Glutamatergic neuron (in vitro differentiated cells): ENCODE measurements at places on chromosomes 2 and 18.

DNA sequence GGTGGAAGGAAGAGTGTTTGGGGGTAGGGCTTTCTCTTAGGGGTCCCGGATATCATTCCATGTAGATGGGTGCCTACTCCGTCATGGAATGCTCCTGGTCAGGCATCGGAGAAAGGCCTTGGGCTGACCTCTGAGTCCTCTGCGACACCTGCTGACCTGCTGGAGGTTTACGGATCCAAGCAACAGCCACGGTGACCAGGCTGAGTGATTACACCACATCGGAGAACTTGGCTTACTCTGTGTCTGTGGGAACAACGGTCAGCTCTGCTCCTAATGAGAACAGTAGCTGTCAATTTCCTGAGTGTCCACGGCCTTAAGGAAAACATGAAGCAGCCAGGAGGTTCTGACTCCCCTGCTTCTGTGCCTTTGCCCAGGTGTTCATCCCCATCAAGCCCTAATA, 73.2 kb downstream of the TNP1 start:
- DNase-seq: no peak

DNA sequence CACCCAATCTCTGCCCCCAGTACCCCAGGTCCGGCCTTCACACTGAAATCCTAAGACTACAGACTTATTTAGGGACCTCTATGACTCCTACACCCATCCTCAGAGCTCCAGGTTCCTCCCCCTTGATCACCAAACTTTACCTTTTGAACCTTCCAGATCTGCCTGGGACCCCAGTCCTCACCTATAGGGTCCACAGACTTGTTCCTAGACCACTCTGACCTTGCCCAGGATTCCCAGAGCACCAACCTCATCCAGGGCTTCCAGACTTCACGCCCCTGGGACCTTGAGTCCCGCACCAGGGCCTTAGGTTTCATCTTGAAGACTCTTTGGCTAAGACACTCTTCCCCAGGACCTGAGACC, 462 bp downstream of the CHCHD5 start:
- no peak for DNase-seq

DNA sequence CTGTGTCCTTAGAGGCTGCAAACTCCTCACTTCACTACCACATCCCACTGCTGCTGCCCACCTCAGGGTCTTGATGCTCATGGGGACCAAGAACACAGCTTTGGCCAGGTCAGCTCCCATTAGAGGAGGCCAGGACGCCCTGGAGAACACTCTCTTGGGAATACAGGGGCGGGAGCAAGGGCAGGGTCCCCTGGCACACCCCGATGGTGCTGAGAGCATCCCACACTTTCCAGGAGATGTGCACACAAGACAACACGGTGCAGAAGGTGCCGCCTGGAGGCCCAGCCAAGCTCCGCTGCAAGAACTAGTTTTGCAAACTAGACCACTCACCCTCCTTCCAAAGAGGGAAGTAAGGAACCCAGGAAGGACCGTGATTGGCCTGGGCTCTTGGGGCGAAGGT, 304.4 kb upstream of the SALL3 start:
- DNase-seq: no peak

DNA sequence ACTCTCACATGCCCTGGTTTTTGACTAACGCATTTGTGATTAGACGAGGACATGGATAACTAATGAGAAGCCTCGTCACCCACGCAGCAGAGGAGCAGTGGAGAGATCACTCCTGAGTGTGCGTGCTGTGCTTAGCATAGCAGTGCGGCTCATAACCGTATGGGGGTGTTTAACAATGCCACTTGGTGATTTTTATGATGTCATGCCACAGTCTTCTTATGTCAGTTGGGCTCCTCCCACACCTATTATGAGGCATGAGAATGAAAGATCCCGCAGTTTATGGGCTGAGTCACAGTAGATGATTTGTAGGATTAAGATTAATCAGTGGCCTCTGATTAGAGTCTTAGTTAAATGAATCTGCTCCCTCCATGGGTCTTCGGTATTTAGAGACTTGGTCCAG, 2.5 kb upstream of the SMIM21 start:
- DNase-seq: no peak

DNA sequence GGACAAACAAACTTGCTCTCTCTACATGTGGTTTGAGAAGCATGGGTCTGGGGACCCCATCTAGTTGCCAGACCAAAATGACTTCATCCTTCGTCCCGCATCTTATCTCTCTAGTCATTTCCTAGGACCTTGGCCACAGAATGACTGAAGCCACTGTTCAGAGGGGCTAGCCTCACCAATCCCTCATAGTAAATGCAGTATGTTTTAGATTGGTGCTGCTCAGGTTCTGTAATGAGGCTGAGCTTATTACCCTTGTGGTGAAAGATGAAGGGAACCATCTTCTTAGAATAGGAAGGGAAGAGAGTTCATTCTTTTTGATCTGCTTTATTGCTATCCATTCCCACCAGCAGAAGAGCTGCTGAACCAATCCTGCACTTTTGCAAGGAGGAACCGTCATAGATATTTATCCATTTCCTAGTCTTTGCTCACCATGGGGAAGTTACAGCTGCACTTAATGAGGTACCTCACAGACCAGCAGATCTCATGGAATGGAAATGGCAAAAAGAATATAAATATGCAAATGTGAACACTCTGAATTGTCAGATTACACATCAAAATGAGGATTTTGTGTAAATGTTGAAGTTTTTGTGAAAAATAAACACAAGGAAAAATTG, 436.7 kb downstream of the LPIN1 start:
- no peak for DNase-seq

DNA sequence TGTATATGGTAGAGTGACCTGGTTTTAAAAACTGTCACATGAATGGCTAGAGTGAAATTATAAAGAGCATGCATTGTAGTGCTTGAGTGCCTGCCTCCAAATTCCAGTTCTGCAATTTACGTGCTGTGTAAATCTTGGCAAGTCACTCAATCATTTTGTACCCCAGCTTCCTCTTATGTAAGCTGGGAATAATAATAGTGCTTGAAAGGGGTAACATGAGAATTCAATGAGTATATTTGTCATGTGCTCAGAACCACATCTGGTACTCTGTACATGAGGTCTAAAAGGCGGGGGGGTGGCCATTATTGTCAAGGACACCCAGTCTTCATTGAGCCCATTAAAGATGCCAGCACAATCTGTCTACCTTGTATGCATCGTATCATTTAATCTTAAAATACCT, 214.8 kb downstream of the MC4R start:
- DNase-seq: no peak

GRCh38 chr18:33212363-33212762, 228.2 kb downstream of the CCDC178 start:
- no peak for DNase-seq

DNA sequence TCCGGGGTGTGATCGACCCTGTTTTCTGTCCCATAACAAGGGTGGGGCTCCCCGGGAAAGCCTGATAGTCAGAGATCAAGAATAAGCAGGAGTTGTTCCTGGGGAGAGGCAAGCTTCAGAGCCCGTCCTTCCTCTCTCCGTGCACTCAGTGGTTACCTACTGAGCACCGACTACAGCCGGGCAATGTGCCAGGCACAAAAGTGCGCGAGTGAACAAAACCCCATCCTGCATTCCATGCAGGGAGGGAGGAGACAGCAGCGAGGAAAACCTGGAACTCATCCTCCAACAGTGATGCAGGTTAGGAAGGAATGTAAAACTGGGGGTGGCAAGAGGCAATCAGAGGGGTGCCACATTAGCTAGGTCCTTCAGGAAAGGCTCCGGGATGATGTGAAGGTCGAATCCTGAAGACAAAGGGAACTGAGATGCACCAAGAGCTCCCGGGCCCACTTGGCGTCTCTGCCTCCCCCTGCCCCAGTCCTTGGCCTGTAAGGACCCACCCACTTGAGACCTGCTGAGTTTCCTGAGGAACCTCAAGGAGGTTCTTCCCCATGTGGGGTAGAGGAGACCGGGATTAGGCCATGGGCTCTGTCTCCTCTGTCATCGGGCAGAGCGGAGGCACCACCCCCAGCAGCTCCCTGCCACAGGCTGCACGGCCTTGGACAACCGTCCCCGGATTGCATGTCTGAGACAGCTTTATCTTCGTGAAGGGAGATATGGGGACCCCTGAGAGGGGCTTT, 198.2 kb downstream of the NDUFA10 start:
- DNase-seq: no peak

GRCh38 chr2:238631491-238632180, 204.9 kb downstream of the ASB1 start:
- no peak for DNase-seq

DNA sequence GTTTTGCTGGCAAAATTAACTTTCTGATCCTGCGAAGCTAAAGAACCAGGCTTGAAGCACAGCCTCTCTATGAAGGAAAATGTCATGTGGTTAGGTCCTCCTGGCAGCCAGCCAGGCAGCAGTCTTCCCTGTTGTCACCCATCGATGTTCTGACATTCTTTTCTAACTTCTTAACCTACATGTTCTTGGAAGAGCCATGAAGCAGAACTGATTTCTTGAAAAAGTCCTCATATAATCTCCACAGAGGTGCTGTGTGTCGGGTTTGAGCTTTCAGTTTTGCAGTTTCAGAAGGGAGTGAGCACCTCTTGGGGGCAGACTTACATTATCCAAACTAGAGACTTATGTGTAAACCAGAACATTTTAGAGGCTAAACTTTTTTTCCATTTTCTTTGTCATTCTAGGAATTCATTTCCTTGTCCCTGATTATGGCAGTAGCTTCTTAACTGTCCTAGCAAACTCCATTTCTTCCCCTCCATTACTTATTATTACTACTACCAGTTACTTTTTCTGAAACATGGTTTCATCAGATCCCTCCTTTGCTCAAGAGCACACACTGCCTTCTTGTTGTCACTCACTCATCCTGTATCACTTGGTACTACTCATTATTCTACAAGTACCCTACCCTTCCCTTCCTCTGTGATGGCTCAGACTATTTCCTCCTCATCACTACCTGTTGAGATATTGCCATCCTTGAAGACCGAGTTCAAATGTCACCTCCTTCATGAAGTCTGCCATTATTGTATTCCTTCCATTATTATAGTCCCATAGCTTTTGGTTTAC, 31.1 kb downstream of the DOK1 start:
- no peak for DNase-seq

DNA sequence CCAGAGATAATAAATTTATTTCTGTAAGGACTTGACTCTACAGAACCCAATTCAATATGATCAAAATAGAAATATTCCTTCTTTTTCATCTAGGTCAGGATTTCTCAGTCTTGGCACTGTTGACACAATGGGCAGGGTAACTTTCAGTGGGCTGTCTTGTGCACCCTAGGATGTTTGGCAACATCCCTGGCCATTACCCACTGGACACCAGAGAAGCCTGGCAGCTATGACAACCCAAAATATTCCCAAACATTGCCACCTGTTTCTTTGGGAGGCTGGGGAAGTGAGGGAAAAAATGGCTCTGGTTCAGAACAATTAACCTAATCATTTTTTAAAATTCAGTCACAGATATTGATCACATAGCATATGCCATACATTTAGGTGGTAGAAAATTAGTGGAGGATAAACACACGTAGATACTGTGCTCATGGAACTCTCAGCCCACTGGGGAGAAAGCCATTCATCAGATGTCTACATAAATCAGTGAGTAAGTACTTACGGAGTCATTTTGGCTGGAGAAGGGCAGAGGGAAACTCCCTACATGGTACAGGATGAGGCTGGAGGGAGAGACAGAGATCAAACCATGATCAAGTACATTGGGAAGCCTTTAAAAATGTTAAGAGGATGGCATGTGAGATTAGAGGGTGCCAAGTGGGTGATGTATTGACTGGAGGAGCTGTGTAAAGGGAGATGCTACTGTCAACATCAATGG, 718 bp upstream of the TNP1 start:
- no peak for DNase-seq

DNA sequence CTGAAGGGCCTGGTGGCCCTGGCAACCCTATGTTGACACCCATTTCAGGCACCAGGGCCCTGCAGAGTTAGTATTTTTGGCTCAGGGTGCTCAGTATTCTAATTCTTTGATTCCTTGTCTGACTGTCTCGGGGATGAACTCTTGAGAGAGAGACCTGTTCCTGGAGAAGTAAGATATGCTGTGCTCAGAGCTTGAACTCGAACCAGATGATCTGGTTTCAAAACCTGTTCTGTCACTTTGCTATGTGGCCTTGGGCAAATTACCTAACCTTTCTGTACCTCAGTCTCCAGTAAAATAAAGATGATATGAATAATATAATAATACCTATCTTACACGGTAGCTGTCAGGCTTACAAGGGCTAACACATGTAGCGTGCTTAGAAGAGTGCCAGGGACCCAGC, 294.2 kb downstream of the DYSF start:
- no peak for DNase-seq

GRCh38 chr2:10977621-10978020, 65.9 kb downstream of the KCNF1 start:
- DNase-seq: no peak

DNA sequence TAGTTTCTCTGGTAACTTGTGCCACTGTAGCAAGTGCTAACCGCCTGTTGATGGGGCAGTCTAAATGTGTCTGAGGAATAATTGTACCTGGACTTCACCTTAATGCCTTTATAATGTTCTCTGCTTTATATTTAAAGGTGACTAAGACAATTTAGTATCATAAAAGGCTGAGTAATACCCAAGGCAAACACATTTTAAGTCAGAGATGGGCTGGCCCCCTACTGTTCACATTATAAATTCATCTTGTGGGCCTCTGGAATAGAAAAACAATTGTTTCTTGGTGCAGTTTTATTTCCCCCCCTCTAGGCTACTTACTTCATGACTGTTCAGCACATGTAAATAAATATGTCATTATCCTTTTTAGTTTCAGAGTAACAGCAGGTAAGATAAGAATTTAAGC, 559.3 kb upstream of the PIK3C3 start:
- no peak for DNase-seq
